ENCODE measurements at places on chromosomes 7 and 10. TPM values are rescaled to one million over a fixed set of nuclear protein-coding genes. Genes with fewer than 3 reads are reported as not detected.

DNA sequence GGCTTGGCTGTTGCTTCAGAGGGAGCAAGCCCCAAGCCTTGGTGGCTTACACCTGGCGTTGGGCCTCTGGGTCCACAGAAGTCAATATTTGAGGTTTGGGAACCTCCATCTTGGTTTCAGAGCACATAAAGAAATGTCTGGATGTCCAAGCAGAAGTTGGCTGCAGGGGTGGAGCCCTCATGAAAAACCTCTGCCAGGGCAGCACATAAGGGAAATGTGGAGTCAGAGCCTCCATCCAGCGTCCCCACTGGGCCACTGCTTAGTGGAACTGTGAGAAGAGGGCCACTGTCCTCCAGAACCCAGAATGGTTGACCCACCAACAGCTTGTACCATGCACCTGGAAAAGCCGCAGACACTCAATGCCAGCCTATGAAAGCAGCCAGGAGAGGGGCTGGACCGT, 573.5 kb upstream of the ZWINT start:
- DNase-seq = no peak

The SPDYE5 gene
- not detected for total RNA-seq

The GATAD1 gene
- 51.1 TPM for total RNA-seq

DNA sequence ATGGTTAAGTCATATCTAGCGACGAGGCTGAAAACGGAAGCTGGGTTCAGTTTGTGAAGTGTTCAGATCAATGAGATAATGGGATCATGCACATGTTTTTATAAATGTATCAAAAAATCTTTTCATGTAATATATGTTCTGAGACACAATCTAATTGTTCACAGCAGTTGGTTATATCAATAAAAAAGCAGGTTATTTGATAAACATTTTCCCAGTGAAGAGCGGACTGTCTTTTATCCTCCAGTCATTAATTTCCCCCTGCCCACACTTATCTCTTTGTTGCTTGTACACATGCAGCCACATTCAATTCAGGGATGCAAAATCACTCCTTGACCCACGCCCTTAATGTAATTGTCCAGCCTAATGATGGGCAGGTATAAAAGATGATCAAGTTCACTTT, 563.1 kb downstream of the INHBA start:
- DNase-seq = no peak

- DNase-seq = no peak
These were observed 248.1 kb downstream of the GATA3 start for GRCh38 chr10:8302565-8302964.

- DNase-seq = no peak
These were observed 84.8 kb upstream of the PRKAR2B start for GRCh38 chr7:106959753-106960152.

The SLIT1 gene
- 23.2 TPM for total RNA-seq

Data from cerebellum (tissue), 4 donors.